ENCODE measurements at places on chromosomes 7 and 10.

GRCh38 chr10:127983344-127984100, 76.6 kb downstream of the PTPRE start:
- no peak for DNase-seq

GRCh38 chr10:43036481-43037428, 40.1 kb upstream of the RET start:
- DNase-seq = no peak

GRCh38 chr7:125934539-125934938, 1004.9 kb upstream of the POT1 start:
- no peak for DNase-seq

DNA sequence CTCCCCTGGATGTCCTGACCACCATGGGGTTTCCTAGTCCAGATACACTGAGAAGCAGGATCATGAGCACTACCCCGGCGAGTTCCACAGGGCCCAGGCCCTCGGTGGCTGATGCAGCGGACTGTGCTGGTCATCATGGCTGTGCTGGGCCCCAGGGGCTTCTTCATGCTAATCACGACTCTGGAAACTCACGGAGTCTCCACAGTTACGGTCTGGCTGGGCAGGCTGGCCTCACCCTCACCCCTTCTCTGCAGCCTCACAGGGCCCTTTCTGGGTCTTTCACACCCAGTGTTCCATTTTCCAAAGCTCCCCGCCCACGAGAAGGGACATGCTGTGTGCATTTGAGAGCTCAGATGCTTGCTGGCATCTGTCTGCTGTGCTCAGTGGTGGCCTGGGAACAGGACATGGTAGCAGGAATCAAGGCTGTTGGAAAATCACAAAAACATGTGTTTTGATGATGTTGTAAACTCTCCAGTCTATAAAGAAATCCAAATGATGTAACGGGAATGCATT, 119.0 kb downstream of the PTPN20 start:
- no peak for DNase-seq

DNA sequence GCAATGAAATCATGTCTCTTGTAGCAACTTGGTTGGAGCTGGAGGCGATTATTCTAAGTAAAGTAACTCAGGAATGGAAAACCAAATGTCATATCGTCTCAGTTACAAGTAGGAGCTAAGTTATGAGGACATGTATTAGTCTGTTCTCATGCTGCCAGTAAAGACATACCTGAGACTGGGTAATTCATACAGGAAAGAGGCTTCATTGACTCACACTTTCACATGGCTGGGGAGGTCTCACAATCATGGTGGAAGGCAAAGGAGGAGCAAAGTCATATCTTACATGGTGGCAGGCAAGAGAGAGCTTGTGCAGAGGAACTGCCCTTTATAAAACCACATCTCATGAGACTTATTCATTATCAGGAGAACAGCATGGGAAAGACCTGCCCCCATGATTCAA, 370.1 kb upstream of the PRKCQ start:
- DNase-seq = no peak

GRCh38 chr7:157587051-157587804, 250.4 kb downstream of the DNAJB6 start:
- DNase-seq = no peak

- no peak for DNase-seq
Observed at GRCh38 chr10:63140077-63140476, 6.9 kb downstream of the NRBF2 start.

DNA sequence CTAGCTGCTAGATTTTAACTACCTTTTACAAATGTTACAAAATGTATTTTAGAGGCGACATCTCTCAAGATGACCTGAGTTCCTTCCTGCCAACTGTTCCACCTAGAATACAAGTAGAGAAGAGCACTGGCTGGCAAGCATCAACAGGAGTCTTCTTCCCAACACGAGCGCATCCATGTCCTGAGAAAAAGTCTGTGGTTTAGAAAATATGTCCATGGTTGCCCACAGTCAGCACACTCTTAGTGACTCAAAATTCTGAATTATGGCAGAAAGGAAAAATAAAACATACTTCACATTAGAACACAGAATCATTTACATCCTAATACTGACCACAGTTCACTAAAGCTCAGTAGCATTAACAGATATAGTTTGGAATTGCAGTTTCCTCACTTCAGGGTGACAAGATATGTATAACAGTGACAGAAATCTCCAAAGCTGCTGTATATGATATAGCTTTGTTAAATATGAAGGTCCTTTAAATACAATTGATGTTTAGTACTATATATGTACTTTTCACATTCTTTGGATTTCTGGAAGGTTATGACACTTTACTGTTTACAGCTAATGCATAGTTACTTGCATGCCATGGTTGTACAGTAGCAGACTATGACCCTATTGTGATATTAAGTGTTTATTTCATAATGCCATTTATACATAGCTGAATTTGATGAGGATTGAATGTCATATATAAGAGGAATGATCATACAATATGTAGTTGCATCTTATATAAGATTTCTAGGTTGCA, 327.1 kb downstream of the GFRA1 start:
- DNase-seq = no peak

- DNase-seq = no peak
Observed at GRCh38 chr7:106345421-106346166, 60.8 kb upstream of the NAMPT start.

- DNase-seq = no peak
Observed at GRCh38 chr10:87092861-87093631, 1.6 kb downstream of the GLUD1 start.
